ENCODE measurements at places on chromosomes 3 and 15. TPM values are rescaled to one million over a fixed set of nuclear protein-coding genes. Genes with fewer than 3 reads are reported as not detected.

DNA sequence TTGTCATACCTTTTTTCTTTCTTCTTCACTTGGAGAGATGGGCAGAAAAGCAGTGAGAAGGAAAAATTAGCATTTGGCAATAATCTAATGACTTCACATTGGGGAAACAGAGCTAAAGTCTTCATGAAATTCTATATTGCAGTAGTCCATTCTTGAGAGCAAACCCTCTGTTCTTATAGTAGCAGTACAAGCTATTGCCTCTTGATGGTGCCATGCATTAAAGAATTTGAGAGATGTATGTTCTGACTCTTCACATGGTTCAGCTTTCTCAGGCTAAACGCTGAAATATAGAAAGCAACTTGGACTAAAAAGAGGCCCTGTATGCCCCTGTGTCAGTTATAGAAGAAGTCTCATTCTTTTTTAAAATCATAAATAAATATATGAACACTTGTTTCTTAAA is 36.0 kb downstream of the PHLDB2 start:
- peak; percentile 76 for DNase-seq

DNA sequence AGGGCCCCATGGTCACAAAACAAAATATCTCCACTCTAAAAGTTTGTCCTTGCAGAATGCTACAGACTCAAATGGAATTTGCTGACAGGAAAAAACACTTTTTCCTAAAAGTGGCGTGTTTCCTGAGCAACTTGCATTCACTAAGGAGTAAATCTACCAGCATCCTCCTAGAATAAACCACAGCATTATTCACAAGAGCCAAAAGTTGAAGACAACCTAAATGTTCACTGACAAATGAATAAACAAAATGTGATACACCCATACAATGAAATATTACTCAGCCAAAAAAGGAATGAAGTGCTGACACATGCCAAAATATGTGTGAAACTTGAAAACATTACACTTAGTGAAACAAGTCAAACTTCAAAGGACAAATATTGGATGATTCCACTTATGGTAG is 28.9 kb downstream of the ITGB5 start:
- peak; percentile 54 for DNase-seq

Gene PPIP5K1
- 10.0 TPM for total RNA-seq

- peak; percentile 58 for DNase-seq
These were observed 42.9 kb downstream of the PLCH1 start for GRCh38 chr3:155701882-155702465.

- peak; percentile 2 for DNase-seq
These were observed 2.2 kb downstream of the FOXB1 start for GRCh38 chr15:60006203-60006862.

GRCh38 chr15:78977091-78977571 is 32.3 kb upstream of the CTSH start:
- DNase-seq, result no peak

Gene SNX22
- under 0.01 TPM for total RNA-seq
